Aorta (tissue), 5 donors: ENCODE measurements at places on chromosomes 1 and 21.
A peak's percentile ranks its signal among the peaks of the same experiment; 100 is the strongest.

- no peak for DNase-seq
Observed at GRCh38 chr1:38420666-38421065, 374.1 kb upstream of the POU3F1 start.

- no peak for DNase-seq
Observed at GRCh38 chr1:31199236-31199790, 40.4 kb downstream of the NKAIN1 start.

GRCh38 chr21:32712641-32713040 is 15.2 kb downstream of the SYNJ1 start:
- no peak for DNase-seq

- DNase-seq, result no peak
Observed at GRCh38 chr1:112524986-112525385, 16.2 kb downstream of the WNT2B start.

- no peak for DNase-seq
Observed at GRCh38 chr1:106817575-106817974, 238.9 kb upstream of the PRMT6 start.

GRCh38 chr1:168623003-168623828 is 46.8 kb downstream of the XCL1 start:
- DNase-seq, result peak; percentile 58

DNA sequence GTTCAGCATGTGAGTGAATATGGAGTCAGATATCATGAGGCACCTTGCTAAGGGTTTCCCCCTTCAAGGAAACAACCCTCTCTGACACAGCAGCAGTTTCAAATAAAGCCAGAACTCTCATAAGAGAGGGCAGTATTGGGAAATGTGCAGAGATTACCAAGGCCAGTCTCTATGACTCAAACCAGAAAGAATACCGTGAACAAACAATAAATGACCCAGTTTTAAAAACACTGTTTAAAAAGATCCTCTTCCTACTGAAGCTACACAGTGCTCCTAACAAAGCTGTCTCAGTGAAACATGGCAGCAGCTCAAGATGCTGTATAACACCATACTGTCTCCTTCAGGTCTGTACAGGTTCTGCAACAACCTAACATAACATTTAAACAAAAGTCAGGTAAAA is 102.6 kb downstream of the KIAA0319L start:
- no peak for DNase-seq

GRCh38 chr1:59144959-59145358 is 151.9 kb upstream of the FGGY start:
- DNase-seq, result no peak

- DNase-seq, result no peak
Observed at GRCh38 chr1:53108646-53109580, 33.5 kb downstream of the SLC1A7 start.

DNA sequence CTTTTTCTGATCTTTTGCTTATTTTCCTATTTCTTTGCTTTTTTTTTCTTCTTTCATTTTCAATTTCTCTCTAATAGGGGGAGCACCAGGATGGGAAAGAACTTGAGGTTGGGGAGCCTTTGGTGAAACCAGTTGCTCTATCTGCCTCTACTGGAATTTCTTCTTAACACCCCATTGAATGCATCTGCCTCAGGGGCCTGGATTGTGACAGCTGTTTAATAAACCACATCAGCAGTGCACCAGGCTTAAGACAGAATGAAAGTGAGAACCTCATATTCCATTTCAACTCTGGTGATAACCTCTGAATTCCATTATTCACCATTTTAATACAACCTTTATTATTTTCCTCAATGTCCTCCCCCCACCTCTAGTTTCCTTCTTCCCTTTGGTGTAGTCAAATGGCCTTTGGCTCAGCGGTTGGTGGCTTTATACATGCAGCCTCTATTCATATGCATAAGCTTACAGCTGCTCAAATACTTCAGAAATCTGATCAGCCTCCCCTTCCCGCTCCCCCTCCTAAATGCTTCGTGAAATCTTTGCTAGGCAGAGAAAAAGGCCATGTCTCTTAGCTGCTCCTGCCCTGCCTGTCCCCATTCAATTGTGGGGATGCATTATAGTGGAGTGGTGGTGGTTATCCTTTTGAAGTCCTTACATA is 537.3 kb upstream of the PLXNA2 start:
- no peak for DNase-seq

- DNase-seq, result no peak
Observed at GRCh38 chr1:59477286-59477685, 180.4 kb downstream of the FGGY start.

DNA sequence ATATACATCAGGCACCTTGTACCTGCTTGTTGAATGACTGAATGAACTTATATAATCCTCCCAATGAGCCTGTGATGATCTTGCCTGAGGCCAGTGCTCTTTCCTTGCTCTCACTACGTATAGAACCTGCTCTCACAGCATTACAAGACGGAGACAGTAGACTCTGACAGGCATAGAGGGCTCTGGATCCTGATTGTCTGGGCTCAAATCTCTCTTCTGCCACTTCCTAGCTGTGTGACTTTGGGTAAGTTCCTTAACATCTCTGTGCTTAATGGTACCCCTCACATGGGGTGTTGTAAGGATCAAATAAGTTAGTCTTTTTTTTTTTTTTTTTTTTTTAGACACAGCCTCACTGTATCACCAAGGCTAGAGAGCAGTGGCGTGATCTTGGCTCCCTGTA is 4.2 kb upstream of the MAN1C1 start:
- no peak for DNase-seq

DNA sequence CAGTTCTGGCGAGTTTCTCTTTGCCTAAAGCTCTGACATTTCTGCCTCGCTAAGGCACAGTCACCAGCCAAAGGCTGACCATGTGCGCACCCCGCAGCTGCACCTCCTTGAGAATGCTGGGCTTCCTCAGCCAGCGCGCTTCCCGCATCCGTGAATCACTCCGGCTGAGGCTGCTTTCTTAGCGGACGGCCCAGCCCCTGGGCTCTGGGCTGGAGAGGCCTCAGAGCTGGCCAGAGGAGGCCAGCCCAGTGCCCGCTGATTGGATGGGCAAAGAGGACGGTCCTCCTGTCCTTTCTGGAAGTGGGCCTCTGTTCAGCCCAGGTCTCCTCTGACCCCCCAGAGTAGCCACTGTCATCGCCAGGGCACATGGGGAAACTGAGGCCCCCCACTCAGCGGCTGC is 56.1 kb downstream of the PRDM16 start:
- peak; percentile 89 for DNase-seq

GRCh38 chr1:155944444-155944799 is 3.0 kb downstream of the RXFP4 start:
- DNase-seq, result no peak

DNA sequence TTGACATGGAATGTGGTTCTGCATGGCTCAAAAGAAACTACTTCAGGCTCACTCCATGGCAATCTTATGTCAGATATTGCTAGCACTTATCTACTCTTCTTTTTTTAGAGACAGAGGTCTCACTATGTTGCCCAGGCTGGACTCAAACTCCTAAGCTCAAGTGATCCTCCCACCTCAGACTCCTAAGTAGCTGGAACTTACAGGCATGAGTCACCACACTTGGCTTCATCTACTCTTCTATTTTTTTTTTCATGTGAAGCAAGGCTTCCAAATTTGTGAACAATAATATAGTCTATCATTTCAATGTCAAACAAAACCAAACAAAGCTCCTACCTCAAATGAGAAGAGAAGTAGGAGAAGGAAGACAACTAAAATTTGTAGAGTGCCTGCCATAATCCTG is 7.5 kb upstream of the PSEN2 start:
- DNase-seq, result no peak

GRCh38 chr1:2203671-2204414 is 9.3 kb upstream of the FAAP20 start:
- DNase-seq, result peak; percentile 71

DNA sequence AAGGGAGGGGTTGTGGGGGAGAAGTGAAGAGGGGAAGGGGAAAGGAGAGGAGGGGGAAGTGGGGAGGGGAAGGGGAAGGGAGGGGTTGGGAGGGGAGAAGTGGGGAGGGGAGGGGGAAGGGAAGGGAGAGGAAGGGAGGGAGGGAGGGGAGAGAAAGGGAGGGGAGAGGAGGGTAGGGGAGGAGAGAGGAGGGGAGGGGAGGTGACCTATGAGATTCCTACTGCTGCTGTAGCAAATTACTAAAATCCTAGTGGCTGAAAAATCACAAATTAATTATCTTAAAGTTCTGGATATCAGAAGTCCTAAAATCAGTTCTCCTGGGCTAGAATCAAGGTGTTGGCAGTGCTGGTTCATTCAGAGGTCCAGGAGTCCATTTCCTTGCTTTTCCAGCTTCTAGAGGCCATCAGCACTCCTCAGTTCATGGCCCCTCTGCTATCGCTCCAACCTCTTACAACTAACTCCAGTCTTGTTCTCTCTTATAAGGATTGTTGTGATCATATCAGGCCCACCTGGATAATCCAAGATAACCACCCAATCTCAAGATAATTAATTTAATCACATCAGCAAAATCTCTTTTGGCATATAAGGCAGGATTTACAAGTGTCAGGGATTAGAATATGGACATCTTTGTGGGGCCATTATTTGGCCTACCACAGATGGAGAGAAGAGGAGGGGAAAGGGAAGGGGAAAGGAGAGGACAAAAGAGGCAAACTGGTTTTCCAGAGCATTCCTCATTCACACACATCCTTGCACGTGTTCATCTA is 30.4 kb upstream of the KANK4 start:
- no peak for DNase-seq

- DNase-seq, result no peak
Observed at GRCh38 chr1:154594811-154595210, 13.2 kb downstream of the ADAR start.

DNA sequence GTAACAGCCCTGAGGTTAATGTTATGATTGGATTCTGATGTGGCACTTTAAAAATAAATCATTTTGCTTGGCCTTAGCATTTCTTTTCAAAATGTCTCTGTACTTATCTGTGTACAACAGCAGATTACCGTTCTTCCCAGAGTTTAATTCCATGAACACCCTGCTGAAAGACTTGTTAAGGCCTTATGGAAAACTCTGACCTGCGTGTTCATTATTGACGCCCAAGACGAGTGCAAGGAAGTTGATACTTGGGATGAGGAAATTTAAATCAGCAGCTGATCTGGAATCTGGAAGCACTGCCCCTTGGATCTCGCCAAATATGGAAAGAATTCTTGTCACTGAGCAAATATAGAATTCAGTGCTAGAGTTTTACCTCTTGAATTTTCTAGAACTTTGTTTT is 6.7 kb downstream of the ERG start:
- no peak for DNase-seq

- no peak for DNase-seq
Observed at GRCh38 chr1:59188413-59189213, 108.3 kb upstream of the FGGY start.

- peak; percentile 91 for DNase-seq
Observed at GRCh38 chr1:58848818-58849411, 65.1 kb upstream of the JUN start.

GRCh38 chr1:56578138-56578962 is 1.0 kb downstream of the PLPP3 start:
- DNase-seq, result peak; percentile 76

DNA sequence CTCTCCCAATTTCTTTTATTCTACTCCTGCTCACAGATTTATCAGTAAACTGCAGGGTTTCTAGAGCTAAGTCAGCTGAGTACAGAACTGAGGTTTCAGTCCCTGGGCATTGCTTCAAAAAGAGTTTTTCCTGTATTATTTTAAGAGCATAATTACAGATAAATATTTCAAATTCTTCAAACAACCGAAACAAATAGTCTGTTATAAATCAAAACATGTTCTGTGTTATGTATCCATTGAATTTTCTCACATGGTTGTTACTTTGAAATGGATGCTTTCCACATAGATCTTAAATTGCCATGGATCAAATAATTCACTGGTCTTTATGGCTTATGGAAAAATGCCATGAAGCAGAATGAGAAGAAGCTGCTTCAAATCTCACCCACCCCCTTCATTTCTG is 64.5 kb downstream of the LRRC8C start:
- no peak for DNase-seq

GRCh38 chr1:228937851-228938536 is 202.7 kb downstream of the RHOU start:
- DNase-seq, result no peak

- DNase-seq, result no peak
Observed at GRCh38 chr1:117577191-117577885, 28.5 kb upstream of the TENT5C start.

DNA sequence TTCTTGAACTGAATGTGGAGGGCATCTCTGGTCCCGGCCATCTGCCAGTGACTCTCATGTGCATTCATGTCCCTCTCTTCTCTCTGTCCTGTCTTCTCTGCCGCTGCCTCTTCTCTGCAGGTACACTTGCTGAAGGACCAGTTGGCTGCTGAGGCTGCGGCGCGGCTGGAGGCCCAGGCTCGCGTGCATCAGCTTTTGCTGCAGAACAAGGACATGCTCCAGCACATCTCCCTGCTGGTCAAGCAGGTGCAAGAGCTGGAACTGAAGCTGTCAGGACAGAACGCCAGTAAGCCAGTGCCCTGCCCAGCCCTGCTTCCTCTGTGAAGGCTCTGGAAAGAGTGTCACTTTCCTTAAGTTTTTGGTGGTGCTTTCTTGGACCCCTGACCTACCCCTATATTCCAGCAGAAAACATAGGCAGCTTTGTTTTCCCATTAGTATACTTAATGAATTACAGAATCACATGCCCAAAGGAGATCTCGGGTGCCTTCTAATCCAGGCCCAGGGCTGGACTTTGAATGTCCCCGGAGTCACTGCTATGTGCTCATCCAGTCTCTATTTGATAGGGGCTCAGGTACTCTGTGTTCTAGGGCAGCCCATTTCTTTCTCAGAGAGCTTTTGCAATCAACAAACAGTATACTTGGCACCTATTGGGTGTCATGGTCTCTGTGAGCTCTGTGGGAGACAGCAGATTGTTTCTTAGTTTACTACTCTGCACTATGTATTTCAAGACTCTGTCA is 11.2 kb downstream of the SPATA46 start:
- DNase-seq, result no peak

GRCh38 chr21:29777160-29777559 is 162.6 kb downstream of the GRIK1 start:
- DNase-seq, result no peak

DNA sequence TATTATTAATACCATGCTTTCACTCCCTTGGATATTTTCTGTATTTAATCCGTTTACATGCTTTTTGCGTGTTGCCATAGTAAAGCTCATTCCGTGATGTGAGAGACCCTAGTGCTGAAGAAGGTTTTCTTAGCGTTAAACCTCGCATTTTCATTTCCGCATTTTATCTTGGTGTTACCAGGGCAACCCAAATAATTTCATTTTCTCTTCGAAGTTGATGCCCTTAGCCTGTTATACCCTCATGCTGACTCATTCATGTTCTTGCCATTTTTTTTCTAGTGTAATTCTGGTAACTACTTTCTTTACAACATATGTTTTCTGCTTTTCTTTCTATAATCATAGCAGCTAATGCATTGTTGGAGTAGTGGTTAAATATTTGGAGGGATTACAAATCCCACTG is 37.2 kb downstream of the LRRC8C start:
- DNase-seq, result no peak

DNA sequence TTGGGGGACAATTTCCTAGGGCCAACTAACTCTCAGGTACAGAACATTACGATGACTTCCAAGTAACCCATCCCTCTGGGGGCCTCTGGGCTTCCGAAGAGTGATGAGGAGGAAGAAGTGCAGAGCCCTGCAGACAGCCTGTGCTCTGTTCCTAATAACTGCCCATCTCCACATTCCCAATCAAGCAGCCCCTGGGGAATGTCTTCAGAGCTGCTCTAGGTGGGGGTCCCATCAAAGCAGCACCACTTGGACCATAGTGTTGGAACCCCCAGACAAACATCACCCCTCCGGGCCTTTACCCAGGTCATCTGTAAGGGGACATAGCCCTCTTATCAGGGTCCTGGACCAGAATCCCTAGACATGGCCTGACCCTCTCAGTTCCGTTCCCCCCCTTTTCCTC is 357.3 kb downstream of the NPHP4 start:
- no peak for DNase-seq
